GM12864 (cell line): ENCODE measurements at places on chromosomes 3 and 15.
A peak's percentile ranks its signal among the peaks of the same experiment; 100 is the strongest.

DNA sequence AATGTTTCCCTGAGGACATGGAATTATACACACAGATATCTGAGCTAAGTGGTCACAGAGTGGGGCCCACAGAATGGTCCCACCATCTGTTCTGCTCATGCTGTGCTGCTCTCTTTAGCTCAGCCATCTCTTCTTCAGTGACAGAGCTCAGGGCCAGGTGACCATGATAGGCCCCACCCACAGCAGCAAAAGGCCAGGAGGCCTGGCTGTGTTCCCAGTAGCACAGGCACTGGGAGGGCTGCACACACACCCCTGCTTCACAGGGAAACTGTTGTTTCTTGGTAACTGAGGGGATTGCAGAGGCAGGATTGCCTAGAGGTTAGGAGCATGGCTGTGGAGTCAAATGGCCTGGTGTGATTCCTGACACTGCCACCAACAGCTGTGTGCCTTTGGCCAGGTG, 4.8 kb upstream of the FBXW12 start:
- DNase-seq, result no peak

GRCh38 chr3:43699864-43700263, 9.1 kb downstream of the ABHD5 start:
- DNase-seq, result peak; percentile 30

DNA sequence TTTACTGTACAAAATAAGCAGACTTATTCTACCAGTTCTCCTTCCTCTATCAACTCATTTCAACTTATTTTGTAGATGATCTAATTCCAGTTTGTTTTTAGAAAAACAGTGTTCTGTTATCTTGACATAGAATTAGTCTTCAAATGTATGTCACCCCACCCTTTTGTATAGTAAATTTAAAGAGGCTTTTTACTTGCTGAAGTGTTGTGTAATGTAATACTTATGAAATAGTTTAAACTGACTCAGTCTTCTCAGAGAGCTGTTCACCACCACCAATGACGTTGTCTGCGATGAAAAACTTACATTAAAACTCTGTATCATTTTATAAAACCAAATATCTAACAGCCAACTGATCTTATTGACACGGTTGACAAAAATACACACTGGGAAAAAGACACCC, 82.9 kb downstream of the RAP2B start:
- DNase-seq, result no peak

DNA sequence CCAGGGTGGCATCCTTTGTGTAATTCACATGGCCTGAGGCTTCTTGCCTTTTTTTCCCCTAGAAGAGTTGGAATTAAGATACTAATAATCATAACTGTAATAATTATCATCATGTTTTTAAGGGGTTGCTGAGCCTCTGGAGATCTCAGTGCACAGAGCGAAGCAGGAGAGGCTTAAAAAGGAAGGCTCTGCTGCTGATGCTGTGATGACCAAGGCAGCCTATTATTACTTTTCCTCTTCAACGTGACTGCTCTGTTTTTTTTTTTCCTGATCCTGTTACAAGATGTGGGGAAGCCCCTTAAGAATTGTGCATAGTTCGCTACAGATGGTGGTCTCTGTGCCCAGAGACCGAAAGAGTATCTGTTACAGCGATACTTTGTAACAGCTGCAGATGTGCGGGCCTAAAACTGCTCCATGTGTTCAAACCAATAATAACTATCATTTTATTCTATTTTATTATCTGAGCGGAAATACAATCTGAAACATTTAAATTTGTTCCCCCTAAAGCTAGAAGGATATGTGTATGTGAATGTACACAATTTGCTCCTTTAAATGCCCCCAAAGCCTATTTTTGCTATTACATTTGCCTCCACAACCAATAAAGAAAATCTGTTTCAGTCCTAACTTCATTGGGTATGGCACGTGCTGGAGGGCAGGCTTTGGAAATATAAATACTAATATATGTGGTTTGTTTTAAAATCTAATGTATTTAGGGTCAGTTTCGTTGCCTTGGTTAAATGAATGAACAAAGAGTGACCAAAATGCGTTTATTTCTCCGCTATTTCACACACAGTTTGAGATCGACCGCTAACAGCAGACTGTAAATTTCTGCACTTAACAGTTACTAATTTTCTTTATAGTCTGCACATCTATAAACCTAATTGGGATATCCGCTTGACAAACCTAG, 4.6 kb downstream of the SHOX2 start:
- no peak for DNase-seq

DNA sequence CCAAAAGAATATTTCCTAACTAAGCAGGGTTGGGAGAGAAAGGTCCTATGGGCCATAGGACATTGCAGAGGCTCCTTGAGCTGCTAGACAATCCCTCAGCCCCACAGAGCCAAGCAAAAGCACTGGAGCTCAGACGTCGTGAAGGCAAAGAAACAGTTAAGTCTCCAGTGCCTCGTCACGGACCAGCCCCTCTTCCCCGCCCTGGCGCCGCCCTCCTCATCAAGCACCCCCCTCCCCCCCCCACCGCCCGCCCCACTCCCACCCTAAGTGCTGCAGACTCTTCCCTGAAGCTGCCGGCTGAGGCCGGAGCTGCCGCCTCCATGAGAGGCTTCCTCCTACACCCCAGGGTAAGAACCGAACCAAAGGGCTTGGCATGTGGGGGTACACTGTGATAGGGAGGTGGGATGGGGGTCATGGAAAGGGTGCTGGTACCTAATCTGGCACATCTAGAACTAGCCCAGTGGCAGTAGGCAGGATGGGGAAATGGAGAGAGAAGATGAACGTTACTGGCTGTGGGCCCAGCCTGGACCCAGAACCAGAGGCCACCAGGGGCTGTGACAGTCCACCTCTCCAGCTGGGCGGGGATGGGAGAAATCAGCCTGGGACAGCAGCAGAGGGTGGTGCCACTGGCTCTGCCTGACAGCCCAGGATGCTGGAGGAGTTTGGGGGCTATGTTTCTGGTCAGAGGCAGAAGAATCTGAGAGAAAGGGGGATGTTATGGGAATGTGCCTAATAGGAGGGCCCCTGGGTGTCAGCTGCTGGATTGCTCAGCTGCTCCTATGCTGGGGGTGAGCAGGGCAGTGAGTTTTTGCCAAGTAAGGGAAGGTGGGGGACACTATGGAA, at the start of gene MAP1A:
Gene MAP1A, plus strand, starts transcription at position 255 of the 843 bp plus-strand sequence. CDS start 3,866 bp downstream, outside the sequence.
- no peak for DNase-seq

GRCh38 chr3:109432833-109433232, 95.5 kb upstream of the DPPA4 start:
- DNase-seq, result no peak

DNA sequence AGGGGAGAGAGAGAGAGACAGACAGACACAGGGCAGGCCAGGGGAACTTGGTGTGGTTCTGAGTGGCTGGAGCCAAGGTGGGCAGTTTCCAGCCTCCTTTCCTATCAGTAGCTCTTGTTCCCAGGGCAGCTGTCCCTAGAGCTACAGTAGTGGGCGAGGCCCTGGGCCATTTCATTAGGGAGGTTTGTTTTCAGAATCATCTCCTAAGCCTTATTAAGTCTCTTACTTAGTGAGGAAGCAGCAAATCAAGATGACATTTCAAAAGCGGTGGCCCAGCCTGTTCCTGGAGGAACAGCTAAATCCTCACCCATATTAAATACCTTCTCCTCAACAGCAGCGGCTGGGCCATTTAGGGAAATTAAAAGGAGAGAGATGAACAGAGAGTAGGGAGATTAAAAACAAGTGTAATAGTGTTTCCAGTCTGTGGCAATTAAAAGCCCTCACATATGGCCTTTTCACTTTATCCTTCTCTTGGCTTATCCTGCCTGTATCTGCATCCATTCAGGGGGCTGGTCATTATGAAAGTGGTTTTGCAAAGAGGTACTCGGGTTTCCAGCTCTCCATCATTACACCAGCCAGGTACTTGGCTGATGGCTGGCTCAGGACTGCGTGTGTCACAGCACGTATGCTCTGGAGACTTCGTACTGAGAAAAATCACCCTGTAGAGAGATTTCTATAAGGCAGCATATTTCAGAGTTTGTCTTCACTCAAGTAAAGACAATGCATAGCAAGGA, 91.9 kb upstream of the PRR23C start:
- no peak for DNase-seq

- DNase-seq, result no peak
Measured at GRCh38 chr3:42225486-42226363, 40.3 kb downstream of the CCK start.
